ENCODE measurements at places on chromosomes 7 and 10. TPM values are rescaled to one million over a fixed set of nuclear protein-coding genes. Genes with fewer than 3 reads are reported as not detected.

CDH23 gene
- total RNA-seq, result 4.8 TPM

EGR2 gene
- 5.8 TPM for total RNA-seq

SLC13A1 gene
- total RNA-seq, result not detected

GRCh38 chr7:2876031-2876731 is 32.1 kb upstream of the GNA12 start:
- no peaks in the 10 kb centered on the region for H3K36me3 ChIP-seq
- H3K4me1 ChIP-seq, result no peaks in the 10 kb centered on the region
- no peaks in the 10 kb centered on the region for H3K27me3 ChIP-seq
- H3K27ac ChIP-seq, result no peak overlapping the region
- no peak overlapping the region for H3K4me3 ChIP-seq

DNA sequence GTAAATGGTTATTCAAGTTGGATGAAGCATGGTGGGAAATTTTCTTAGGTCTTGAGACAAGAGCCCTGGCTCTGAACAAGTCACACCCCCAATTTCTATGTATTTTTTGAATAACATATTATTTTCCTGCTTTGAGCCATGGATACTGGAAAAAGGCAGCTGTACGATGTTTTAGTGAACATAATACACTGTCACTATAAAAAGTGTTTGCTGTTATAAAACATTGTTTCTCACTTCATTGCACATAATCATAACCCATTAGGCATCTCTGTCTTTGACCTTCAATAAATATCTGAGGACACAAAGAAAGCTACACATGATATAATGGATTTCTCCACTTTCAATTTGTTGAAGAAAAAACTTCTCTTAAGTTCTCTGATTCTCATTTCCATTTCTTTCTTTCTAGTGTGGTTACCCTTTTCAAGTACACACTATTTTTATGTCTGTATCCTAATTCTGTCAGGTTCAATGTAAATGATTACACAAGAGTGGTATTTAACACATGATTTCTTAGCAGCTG is 283.9 kb upstream of the SP8 start:
- no peaks in the 10 kb centered on the region for H3K27me3 ChIP-seq
- no peaks in the 10 kb centered on the region for H3K4me1 ChIP-seq
- H3K4me3 ChIP-seq, result no peak overlapping the region
- DNase-seq, result no peak
- no peak overlapping the region for H3K27ac ChIP-seq
- no peaks in the 10 kb centered on the region for H3K36me3 ChIP-seq

- peaks cover 9% of the 10 kb centered on the region for H3K4me1 ChIP-seq
- peak overlapping the region; percentile 84 for H3K27ac ChIP-seq
- DNase-seq, result no peak
- peaks cover 2% of the 10 kb centered on the region for H3K36me3 ChIP-seq
- H3K27me3 ChIP-seq, result no peaks in the 10 kb centered on the region
Observed at GRCh38 chr7:74606909-74607510, 50.5 kb upstream of the GTF2I start.

DNA sequence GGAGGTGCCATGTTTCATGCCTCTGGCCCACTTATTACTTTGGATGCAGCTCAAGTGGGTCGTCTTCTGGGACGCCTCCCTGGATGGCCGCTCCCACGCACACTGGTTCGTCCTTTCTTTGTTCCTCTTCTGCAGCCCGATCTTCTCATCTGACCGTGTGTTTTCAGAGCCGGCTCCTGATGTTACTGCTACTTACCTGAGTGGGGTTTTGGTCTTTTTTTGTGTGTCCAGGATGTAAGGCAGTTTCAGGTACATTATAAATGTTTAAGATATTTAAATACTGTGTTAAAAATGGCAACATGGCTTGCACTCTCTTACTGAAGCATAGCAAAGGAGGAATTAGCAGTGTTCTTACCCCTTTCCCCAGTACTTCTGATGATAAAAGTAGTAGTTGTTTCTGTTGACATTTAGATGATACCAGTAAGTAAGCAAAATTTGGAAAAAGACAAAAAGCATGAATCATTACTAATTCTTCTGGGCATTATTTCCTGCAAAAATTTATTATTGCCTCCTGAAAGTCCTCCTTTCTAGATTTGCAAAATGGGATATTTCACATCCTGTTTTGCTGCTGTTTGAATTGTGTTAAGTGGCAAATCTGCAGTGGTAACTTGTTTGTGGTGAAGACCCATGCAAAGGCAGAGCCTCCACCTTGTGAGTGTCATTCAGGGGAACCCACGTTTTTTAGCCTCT is 59.4 kb downstream of the SHH start:
- H3K4me1 ChIP-seq, result peaks cover 21% of the 10 kb centered on the region
- H3K4me3 ChIP-seq, result no peak overlapping the region
- DNase-seq, result no peak
- H3K36me3 ChIP-seq, result peaks cover 7% of the 10 kb centered on the region
- H3K27me3 ChIP-seq, result no peaks in the 10 kb centered on the region
- no peak overlapping the region for H3K27ac ChIP-seq
